ENCODE measurements at places on chromosomes 12 and 14.

- DNase-seq: peak; percentile 61
These were observed 19.9 kb downstream of the HRK start for GRCh38 chr12:116861320-116861719.

- no peak for DNase-seq
These were observed 53.3 kb downstream of the BDKRB1 start for GRCh38 chr14:96309133-96309895.

GRCh38 chr14:104792101-104792884 is 3.3 kb downstream of the AKT1 start:
- DNase-seq: no peak

GRCh38 chr14:88535149-88535548 is 19.7 kb downstream of the PTPN21 start:
- no peak for DNase-seq

GRCh38 chr14:61034416-61035120 is 53.5 kb downstream of the SLC38A6 start:
- no peak for DNase-seq

GRCh38 chr12:71024827-71025226 is 104.3 kb upstream of the PTPRR start:
- DNase-seq: no peak

- DNase-seq: no peak
These were observed 290.6 kb upstream of the OR4E1 start for GRCh38 chr14:21964180-21964579.

DNA sequence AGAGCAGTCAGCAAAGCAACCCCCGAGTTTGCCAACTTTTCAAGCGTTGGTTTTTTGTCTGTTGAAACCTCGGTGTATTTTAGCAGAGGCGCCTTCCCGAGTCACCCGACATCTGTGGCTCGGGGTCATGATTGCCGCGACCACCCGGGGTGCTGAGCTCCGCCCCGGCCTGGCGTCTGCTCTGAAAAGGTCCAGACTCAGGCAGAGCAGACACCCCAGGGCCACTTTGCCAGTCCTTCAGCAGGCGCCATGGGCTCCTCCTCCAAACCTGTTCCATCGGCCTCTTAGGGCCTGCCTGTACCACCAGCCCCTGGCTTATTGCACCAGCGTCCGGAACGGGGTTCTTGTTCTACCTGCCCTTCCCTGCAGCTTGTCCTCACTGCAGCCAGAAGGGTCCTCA is 19.1 kb downstream of the ANKRD9 start:
- DNase-seq: no peak

GRCh38 chr12:123127182-123127495 is 23.8 kb downstream of the PITPNM2 start:
- no peak for DNase-seq

GRCh38 chr12:6295094-6295811 is 15.2 kb upstream of the PLEKHG6 start:
- DNase-seq: no peak

GRCh38 chr12:82650627-82651337 is 35.9 kb upstream of the TMTC2 start:
- no peak for DNase-seq

- DNase-seq: no peak
These were observed 20.9 kb downstream of the OAS2 start for GRCh38 chr12:112998987-112999767.

GRCh38 chr14:22713631-22713950 is 52.9 kb upstream of the OXA1L start:
- DNase-seq: no peak

DNA sequence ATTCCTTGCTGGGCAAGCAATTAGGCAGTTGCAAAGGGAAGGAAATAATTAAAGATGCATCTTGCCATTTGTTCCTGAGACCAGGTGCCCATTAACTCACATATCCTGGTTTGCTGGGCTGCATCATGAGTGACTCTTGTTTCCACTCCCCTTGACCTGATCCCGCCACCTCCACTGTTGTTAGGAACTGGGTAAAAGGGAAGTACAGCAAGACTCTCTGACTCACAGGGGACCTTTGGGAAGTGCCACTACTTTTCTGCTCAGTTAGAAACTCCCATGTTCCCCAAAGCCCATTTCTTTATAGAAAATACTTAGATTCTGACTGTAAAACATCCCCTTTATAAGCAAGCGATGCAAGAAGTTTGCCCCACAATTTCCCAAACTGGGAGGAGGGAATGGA is 186.0 kb upstream of the BCL2L14 start:
- no peak for DNase-seq

GRCh38 chr12:96064271-96064670 is 28.9 kb upstream of the LTA4H start:
- DNase-seq: no peak

DNA sequence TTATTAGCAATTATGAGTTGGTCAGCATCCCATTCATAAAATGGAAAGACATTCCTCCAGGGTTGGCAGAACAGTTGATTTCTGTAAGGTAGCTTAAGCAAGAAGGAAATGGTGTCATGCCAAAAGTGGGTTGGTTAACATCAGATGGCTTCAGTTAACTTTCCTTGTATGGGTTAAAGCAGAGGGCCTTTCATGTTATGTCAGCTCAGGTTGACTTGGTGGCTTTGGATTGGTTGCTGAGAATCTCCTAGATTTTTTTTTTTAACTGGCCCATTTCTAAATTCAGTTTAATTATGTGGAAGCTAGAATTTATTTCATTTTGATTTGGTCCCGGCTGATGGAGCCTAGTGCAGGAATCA is 87.8 kb downstream of the BBS10 start:
- DNase-seq: no peak

GRCh38 chr12:44385964-44386363 is 490.2 kb downstream of the NELL2 start:
- DNase-seq: no peak

GRCh38 chr12:3490895-3491144 is 183 bp upstream of the PRMT8 start:
- DNase-seq: no peak

- no peak for DNase-seq
These were observed 578 bp downstream of the DCAF5 start for GRCh38 chr14:69152181-69152901.

DNA sequence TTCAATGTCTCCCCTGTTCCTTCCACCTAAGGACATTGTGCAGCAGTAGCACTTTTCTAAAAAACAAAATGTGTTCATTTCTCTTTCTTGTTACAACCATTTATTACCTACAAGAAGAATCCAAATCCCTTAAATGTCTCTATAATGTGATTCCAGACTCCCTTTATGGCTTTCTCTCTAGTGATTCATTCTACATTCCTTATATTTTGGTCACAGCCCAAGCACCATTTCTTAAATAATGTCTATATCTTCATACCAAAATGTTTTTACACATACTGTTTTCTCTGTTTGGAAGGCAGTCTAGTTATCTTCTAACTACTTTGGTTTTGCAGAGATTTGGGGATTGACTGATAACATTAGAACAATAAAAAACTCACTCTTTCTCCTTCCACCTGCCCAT is 1037.3 kb upstream of the FLRT2 start:
- peak; percentile 39 for DNase-seq

- DNase-seq: peak; percentile 15
These were observed 24.1 kb downstream of the TTC8 start for GRCh38 chr14:88848571-88848970.

DNA sequence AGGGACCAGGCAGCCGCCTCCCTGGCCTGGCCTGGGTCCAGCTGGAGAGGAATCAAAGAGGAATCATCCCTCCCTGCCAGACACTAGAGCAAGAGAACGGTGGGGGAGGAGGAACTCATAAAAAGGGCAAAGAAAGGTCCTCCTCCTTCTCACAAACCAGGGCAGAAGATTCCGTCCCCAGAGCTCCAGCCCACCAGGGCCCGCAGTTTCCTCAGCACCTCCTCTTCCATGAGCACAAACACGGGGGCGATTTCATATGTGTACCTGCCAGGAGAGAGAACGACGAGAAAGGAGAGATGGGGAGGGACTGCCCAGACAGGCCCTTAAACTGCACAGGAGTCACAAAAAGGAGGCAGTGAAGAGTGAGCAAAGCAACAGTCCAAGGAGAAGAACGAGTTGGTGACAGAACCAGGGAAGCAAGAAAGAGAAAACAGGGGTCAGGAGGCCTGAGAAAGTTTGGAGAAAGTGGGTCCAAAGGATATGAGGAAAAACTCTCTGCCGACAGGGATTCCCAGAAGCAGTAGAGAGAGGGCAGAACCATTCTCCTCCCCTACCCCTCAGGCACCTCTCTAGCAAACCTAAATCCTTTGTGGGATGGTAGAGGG is 8.7 kb upstream of the ZNF740 start:
- DNase-seq: no peak

- no peak for DNase-seq
These were observed 24.5 kb upstream of the PNMA1 start for GRCh38 chr14:73738518-73739173.

GRCh38 chr12:86333955-86334522 is 77.8 kb upstream of the MGAT4C start:
- DNase-seq: no peak

DNA sequence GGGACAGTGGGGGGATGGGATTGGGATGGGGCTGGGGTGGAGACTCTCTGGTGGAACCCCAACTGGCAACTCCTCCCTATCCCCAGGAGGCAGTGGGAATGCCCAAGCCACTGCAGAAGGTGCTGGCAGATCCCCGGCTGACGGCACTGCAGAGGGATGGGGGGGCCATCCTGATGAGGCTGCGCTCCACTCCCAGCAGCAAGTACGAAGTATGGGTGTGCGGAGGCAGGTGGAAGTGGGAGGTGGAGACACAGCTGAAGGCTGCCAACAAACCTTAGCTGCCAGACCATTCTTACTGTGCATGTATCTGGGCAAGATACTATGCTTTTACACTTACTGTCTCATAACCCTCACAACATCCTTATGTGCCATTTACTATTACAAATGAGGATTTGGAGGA is 8.2 kb downstream of the ARHGEF40 start:
- DNase-seq: no peak

GRCh38 chr14:23438101-23438971 is 2.9 kb upstream of the MYH7 start:
- no peak for DNase-seq

GRCh38 chr12:104132351-104132956 is 5.6 kb downstream of the NFYB start:
- DNase-seq: no peak

GRCh38 chr12:68118096-68118755 is 41.3 kb downstream of the IFNG start:
- no peak for DNase-seq

- no peak for DNase-seq
These were observed 139.7 kb upstream of the RASSF8 start for GRCh38 chr12:25818596-25819390.

GRCh38 chr12:68559984-68560850 is 50.5 kb upstream of the RAP1B start:
- no peak for DNase-seq

DNA sequence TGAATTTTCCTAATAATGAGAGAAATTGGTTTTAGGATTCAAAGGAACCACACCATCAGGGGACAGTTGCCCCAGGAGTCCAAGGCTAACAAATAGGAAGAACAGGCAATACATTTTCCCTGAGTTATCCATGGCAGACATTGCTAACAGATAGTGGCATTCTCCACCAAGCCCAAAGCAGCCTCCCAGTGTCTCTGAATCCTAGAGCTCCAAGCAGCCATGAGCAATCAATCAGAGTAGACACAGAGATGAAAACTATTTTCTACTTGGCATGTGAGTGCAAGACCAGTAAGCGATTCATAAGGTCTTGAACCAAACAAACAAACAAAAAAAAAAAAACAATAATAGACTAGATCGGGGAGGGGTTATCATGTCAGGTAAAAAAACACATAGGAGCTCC is 515.7 kb downstream of the MED13L start:
- DNase-seq: no peak

GRCh38 chr14:51789596-51789995 is 70.8 kb upstream of the GNG2 start:
- DNase-seq: no peak

GRCh38 chr14:99119554-99120525 is 152.2 kb downstream of the BCL11B start:
- DNase-seq: no peak

DNA sequence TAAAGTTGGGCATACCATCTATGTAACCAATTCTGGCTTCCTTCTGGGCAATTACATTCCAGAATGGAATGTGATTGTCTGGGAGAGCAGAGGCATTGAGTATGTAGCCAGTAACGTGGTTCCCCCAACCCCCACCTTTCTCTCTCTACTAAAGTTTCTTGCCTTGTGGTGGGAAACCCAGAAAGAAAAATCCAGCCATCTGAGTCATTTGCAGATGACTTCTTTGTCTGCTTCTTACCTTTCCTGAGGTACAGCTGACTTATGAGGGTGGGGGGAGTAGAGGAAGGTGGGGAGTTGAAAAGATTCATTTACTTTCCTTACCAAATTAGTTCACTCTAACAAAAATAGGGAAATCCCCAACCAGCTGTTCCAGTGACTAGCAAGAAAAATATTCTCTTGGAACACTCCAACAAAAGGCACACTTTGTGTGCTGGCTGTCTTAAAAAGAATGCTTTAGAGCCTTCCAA is 112.1 kb upstream of the FRMD6 start:
- DNase-seq: peak; percentile 93

GRCh38 chr14:58444627-58445026 is 17.1 kb downstream of the KIAA0586 start:
- DNase-seq: no peak

DNA sequence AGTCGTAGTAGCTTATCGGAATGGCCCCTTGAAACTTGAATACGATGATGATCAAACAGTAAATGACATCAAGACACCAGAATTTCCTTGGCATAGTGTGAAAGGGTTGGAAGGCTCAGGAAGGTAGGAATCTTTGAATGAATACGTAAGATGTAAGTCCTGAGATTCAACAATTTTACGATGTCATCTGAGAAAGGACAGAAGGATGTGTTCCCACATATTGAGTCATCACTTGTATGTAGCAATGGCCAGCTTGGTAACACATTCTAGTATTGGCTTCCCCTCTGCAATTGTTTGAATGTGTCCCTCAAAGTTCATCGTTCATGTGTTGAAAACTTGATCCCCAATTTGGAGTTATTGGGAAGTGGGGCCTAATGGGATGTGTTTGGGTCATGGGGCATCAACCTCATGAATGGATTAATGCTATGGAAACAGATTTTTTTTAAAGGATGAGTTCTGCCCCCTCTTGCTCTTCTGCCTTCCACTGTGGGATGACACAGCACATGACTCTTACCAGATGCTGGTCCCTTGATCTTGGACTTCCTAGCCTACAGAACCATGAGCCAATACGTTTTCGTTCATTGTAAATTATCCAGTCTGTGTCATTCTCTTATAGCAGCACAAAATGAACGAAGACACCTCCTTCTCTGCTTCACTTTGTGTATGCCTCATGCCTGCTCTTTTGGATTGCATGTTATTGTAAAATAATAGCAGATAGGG is 284.6 kb downstream of the BCAT1 start:
- no peak for DNase-seq

DNA sequence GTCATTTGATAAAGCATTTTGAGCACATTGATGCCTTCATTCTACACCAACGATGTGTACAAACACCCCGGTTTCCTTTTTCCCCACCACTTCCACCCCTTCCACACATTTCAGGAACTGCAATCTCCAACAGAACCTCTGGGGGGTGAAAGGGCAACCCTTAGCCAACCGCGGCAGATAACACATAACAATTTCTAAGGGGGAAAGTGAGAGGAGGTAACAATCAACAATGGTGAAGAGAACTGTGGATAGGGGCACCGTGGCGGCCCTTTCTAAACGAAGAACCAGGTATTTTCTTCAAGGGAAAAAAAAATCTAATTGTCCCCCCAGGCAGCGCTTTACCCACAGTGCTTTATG is 1.1 kb downstream of the KITLG start:
- no peak for DNase-seq

GRCh38 chr12:113040722-113041171 is 15.8 kb upstream of the DTX1 start:
- DNase-seq: peak; percentile 84

- DNase-seq: no peak
These were observed 22.1 kb upstream of the SERPINA4 start for GRCh38 chr14:94539181-94539580.

- peak; percentile 70 for DNase-seq
These were observed at the start of gene ETV6 for GRCh38 chr12:11649413-11650285. Gene ETV6 (plus strand): TSS chr12:11649674. CDS start chr12:11650128, 454 bp downstream.

All from HS-27A (cell line).